ENCODE measurements at places on chromosomes 12 and 14.
A peak's percentile ranks its signal among the peaks of the same experiment; 100 is the strongest.

- peak; percentile 14 for DNase-seq
These were observed 44.1 kb downstream of the VWF start for GRCh38 chr12:6080149-6081045.

GRCh38 chr12:23350808-23351207 is 598.7 kb downstream of the SOX5 start:
- no peak for DNase-seq

DNA sequence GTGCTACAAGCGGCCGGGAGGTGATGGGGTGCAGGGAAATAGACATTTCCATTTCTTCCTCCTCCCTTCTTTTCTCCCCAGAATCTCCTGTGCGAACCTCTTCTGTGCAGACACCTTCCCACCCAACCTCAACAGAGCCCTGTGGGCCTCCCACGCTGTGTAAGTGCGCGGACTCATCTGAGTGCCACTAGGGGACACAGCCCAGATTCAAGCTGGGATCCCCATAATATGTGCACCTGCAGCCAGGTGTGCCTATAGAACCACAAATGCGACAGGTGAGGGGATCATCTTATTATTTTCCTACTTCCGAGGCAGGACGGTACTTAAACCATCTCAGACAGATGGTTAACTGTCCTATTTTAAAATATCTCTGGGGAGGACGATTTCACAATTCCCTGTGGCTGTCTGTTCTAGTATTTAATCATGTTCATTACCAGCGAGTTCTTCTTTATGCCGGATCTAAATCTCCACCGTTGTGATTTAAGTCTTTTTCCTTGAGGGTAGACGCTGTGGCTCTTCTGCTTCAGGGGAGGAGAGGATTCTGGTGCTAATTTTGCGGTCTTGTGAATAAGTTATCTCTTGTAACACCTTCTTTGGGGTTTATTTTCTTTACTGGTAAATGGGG is 17.2 kb upstream of the CACNA1C start:
- no peak for DNase-seq

DNA sequence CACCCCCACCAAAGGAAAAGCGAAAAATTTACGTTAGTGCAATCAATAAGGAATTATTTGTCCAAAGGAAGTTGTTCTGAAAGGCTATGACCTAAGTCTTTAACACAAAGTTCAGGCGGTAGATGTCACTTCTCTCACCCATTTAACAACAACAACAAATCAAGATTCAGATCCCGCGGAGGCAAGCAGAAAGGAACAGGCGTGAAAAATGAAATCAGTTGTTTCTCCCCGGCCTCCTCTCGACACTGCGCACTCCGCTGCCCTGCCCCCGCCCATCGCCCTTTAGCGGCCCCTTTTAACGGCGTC is 1.4 kb downstream of the DENND5B start:
- no peak for DNase-seq

DNA sequence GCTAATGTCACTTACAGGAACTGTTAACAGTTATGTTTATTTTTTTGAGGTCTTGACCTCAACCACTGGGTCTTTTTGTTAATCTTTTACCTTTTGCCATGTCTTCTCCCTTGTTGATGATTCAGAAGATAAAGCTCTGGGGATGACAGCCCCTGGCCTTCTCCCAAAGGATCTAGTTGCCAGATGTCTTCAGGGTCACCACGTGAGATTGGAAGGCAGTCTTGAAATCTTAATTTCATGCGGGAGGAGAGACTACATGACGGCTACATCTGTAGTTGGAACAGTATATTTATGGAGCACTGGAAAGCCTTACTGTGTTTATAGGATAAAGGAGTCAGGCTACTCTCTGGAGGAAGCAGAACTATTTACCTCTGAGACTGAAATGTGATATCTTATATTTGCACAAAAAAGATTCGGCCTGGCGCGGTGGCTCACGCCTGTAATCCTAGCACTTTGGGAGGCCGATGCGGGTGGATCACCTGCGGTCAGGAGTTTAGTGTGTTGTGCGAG is 5.6 kb downstream of the MLEC start:
- no peak for DNase-seq

DNA sequence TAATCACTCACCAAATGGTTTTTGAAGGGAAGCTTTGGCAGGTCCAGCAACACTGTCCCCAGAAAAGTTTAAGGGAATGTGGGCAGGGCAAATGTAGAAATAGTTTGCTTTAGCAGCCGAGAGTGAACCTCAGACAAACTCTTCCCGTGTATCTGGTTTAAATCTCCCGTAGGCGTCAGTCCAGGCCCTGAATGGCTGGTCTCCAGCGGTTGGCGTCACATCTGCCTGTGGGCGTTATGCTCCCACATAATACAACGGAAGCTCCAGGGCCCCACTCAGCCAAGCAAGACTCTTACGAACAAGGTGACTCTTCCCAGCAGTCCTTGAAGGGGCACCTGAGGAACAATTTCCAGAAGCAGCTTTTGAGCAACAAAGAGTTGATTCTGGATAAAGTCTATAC is 942 bp downstream of the ZC2HC1C start:
- DNase-seq: no peak

DNA sequence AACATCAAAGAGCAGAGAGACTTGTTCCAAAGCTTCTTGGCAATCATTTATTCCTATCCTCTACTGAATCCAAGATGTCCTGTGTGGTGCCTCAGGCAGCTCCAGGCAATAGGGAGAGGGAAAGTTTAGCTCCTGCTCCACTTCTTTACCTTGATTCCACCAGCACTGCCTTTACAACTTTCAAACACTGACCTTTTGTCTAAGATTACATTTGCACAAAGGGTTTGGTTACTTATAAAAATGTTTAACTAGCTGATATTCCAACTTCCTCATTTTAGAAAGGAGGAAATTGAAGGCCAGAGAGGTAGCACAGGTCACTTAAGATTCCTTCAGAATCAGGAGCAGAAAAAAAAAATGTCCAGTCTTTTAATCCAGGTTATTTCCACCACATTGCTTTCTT is 192.7 kb downstream of the BTG1 start:
- no peak for DNase-seq

DNA sequence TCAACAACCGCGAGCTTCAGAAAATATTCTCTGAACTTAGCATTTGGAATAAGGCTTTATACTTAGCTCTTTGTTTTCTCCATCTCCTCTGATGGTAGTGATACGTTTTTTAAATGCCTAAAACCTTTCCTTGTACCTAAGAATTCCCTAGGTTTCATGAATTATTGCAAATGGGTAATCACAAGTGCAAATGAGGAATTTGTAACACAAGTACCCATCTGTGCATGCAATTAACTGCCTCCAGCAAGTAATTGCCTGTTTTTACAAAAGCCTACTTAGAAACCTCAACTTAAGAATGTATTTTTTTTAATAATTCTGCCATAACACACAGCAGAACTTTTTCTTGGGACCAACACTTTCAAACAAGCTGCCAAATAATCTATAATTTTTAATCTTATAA is 149.2 kb downstream of the PHLDA1 start:
- DNase-seq: peak; percentile 70

- DNase-seq: peak; percentile 87
These were observed 1.4 kb downstream of the SLC25A29 start for GRCh38 chr14:100304825-100305323.

DNA sequence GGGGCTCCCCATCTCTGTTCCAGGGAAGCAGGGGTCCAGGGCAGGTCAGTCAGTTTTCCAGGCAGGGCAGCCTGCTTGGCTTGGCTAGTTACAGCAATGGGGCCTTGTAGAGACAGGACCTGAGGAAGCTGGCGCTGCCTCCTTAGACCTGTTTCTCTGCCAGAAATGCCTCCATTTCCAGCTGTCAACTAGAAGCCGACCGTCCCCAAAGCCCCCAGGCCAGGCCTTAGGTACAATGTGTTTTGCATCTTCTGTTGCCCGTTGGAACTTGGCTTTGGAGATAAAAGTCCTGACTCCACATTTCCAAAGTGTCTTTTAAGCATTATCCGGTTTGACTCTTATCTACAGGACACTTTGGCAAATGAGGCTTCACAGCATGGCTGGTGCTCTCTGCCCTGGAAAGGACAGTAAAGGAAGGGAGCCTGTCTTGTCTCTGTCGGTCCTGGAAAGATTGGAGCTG is 42.6 kb downstream of the KRT80 start:
- DNase-seq: peak; percentile 54

GRCh38 chr12:12326262-12326661 is 23.8 kb downstream of the MANSC1 start:
- DNase-seq: no peak

- peak; percentile 48 for DNase-seq
These were observed 334.2 kb upstream of the RPL10L start for GRCh38 chr14:46985529-46986380.

DNA sequence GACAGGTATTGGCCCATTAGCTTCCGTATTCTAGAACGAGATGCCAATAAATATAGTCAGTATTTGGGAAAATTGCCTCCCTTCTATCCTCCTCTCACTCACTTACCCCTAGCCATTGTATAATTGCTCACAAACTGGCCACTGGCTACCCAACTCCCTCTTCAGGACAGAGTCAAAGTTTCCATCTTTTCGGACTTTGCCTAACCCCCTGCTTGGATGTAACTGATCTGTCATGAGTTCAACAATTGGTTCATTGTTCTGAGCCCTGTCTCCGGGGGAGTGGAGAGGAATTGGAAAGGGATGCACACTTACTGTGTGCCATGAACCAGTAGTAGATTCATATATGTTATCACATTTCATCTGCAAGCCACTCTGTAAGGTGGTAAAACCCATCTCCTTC is 12.2 kb downstream of the MYRFL start:
- DNase-seq: no peak

GRCh38 chr12:50057896-50058670 is 687 bp downstream of the ASIC1 start:
- DNase-seq: peak; percentile 41

- no peak for DNase-seq
These were observed 67.6 kb upstream of the TTC7B start for GRCh38 chr14:90883782-90884181.

DNA sequence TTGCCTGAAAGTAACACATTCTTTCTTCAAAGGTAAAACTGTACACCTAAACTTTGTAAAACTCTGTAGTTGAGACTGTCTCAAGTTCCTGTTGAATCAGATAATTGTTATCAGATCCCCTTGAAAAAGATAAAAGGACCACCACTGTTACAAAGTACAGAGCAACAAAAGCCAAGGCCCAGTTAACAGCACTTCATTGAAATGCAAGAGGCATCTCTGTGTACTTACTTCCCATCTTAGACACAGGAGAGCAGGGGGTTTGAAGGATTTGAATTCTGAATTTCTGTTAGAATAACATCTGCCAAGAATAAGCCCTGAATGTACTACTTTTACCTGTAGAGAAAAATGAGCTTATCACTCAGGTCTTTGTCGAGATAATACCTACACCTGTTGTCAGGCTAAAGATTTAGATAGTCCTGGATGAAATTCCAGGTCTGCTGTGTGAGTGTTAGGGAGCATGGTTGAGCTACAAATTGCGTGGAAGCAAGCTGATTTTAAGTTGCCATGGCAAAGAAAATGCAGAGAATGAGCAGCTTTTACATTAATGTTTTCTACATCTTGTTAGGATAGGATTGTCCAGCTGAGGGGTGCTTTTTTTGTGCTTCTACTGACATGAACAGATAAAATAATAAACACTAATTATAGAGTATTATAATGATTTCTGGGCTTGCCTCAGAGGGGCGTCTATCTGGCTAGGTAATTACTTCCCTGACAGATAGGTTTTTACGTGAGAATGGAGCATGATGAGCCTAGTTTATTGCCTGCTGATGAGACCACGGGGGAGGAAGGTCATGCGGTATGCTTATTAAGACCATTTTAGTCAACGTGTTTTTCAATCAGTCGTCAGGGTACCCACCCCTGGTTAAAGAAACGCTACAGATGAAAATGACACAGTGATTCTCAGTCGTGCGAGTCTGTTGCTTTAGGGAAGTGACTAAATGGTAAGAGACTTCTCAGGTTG is 309.2 kb downstream of the PAWR start:
- DNase-seq: peak; percentile 93

DNA sequence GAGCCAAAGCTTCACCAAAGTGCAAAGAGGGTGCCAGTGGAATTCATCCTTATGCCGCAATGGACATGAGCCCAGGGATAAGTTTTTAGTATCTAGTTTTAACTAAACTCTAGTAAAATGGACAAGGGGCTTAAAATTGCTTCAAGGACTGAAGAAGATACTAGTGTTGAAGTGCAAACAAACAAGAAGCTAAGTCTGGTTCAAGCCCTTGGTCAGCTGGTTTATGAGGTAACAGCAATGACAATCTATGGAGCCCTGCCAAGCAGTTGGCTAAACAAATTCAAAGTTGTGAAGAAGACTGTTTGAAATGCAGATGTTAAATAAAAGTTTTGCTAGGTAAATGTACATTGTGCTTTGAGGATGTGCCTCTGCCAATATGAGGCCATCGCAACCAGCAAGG is 209.4 kb downstream of the KTN1 start:
- DNase-seq: no peak
